Natural killer cell (primary cell): ENCODE measurements at places on chromosomes 3 and 15. TPM values are rescaled to one million over a fixed set of nuclear protein-coding genes. Genes with fewer than 3 reads are reported as not detected.

DNA sequence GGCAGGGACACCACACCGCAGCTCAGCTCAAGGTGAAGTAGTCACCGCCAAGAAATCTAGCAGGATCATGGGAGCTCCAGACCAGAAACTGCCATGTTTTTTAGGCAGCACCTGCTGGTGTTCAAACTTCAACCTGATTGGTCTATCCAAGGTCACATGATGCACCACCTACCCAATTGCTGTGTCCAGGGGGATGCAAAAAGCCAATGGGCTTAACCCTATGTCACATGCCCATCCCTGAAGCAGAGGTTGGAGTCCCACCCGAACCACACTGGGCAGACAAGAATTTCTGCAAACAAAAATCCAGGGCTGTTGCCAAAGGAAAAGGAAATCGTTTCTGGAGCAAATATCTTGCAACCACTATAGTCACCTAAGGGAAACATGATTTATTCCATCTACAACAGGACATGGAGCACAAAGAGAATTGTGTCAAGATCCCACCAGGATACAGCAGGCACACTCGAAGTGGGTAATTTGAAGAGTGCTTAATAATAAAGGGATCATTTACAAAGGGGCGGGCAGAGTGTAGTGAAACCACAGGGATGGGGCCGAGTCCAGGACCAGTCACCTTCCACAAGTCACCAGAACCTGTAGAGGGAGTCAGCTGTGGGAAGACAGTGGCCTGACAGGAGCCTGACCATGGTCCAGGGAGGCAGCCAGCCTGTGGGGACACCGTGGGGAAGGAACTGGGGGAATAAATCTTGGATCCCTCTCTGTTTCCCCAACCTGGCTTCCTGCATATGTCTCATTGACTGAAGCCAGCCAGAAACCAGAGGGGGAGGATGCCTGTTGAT lies 34.2 kb upstream of the TSEN2 start:
- no peak overlapping the region for H3K27ac ChIP-seq
- no peak overlapping the region for H3K4me3 ChIP-seq
- H3K4me1 ChIP-seq: no peaks in the 10 kb centered on the region
- DNase-seq: no peak

GRCh38 chr15:89070197-89071124 lies 17.8 kb upstream of the ABHD2 start:
- DNase-seq: no peak
- H3K27me3 ChIP-seq: no peaks in the 10 kb centered on the region
- peaks cover 7% of the 10 kb centered on the region for H3K4me1 ChIP-seq
- no peak overlapping the region for H3K4me3 ChIP-seq
- no peaks in the 10 kb centered on the region for H3K36me3 ChIP-seq
- no peak overlapping the region for H3K27ac ChIP-seq

GRCh38 chr3:16761571-16761970 lies 123.2 kb upstream of the PLCL2 start:
- H3K4me1 ChIP-seq: no peaks in the 10 kb centered on the region
- no peaks in the 10 kb centered on the region for H3K27me3 ChIP-seq
- H3K36me3 ChIP-seq: no peaks in the 10 kb centered on the region
- no peak overlapping the region for H3K4me3 ChIP-seq

DNA sequence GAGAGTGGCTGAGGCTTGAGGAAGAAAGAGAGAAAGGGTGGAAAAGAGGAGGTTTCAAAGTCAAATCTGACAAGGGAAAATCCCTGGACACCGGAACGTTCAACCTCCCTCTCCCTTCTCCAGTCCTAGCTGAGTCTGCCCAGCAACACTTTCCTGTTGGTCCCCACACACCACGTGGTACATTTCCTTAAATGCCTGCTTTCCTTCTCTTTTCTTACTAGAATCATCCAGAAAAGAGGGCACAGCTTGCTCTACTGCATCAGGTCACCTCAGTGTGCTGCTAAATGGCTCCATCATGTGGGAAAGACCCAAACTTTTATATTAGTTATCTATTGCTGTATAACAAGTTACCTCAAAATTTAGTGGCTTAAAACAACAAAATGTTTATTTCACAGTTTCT lies 181.2 kb downstream of the NECTIN3 start:
- H3K4me3 ChIP-seq: no peak overlapping the region
- H3K4me1 ChIP-seq: no peaks in the 10 kb centered on the region
- no peak overlapping the region for H3K27ac ChIP-seq
- DNase-seq: no peak
- no peaks in the 10 kb centered on the region for H3K36me3 ChIP-seq
- no peaks in the 10 kb centered on the region for H3K27me3 ChIP-seq

DNA sequence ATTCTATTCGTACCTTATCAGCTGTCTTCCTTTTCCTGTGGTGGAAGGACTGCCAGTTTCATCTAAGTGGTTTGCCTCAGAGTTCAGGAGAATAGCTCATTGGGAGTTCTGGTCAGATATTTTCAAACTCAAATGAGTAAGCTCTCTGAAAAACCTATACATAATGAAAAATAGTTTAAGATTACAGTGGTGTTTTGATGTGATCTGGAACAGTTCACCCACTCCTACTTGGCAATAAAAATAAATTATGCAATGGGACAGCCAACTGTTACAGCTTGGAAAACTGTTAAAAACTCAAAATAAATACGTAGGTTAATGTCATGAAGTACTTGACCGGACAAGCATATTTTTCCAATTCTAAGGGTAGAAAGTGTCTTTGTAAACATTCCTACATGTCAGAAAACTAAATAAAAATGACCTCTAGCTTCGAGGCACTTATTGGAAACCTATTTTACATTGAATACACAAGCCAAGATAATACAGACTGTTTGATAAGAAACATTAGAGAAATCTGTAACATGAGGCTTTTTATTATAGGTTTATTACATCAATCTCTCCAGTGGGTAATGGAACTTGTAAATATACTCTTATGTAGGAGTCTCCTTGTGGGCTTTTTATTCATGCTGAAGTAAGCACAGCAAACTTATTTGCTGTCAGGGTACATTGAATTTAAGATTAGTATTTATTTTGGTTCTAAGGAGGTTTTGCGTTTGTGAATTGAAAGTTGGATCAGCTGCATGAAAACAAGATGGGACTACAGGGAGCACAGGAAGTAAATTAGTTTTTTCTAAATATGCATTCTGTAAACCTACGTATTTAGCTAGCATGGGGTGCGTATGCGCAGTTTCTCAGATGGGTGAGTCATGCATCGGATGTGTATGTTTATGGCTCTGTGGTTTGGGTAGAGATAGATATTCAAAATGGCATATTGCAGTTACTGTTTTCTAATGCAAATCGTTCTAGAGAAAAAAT lies 453.1 kb downstream of the IL5RA start:
- no peak overlapping the region for H3K27ac ChIP-seq
- DNase-seq: no peak
- H3K36me3 ChIP-seq: no peaks in the 10 kb centered on the region
- no peak overlapping the region for H3K4me3 ChIP-seq
- H3K27me3 ChIP-seq: no peaks in the 10 kb centered on the region

GRCh38 chr3:124221422-124221821 lies 229.5 kb upstream of the ROPN1 start:
- DNase-seq: no peak
- H3K27ac ChIP-seq: no peak overlapping the region
- H3K36me3 ChIP-seq: no peaks in the 10 kb centered on the region

DNA sequence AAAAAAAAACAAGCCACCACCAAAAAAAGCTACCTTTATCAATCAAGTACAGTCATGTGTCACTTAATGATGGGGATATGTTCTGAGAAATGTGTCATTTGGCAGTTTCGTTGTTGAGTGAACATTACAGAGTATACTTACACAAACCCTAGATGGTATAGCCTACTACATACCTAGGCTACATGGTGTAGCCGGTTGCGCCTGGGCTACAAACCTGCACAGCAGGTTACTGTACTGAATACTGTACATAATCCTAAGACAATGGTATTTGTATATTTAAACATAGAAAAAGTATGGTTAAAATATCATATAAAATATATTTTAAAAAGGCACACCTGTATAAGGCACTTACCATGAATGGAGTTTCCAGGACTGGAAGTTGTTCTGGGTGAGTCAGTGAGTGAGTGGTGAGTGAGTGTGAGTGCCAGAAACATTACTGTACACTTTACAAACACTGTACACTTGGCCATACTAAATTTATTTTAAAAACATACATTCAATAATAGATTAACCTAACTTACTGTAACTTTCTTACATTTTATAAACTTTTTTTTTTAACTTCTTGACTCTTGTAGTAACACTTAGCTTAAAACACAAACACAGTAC lies 25.9 kb upstream of the JMJD7 start:
- no peaks in the 10 kb centered on the region for H3K27me3 ChIP-seq
- H3K4me1 ChIP-seq: no peaks in the 10 kb centered on the region
- H3K27ac ChIP-seq: no peak overlapping the region
- no peak overlapping the region for H3K4me3 ChIP-seq

DNA sequence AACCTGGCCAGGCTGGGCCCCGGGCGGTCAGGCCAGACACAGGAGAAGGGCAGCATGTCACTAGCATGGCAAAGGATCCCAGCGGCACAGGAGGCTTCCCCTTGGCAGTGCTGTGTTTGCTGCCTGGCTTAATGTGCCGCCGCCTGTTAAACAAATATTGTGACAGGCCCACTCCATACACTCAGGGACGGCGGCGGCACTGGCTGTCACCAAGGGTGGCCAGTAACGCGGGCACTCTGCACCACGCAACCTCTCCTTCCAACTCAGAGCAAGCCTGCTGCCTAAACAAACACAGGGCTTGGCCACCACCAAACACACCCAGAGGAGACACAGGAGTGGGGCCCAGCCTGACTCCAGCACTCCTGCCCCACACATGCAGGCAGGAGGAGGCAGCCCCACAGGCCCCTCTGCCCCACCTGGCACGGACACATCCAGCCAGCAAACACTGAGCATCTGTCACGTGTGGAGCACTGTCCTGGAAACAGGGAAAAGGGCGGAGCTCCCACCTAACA lies 48.0 kb downstream of the TPRA1 start:
- H3K4me1 ChIP-seq: peaks cover 7% of the 10 kb centered on the region
- no peaks in the 10 kb centered on the region for H3K27me3 ChIP-seq
- H3K4me3 ChIP-seq: no peak overlapping the region
- H3K27ac ChIP-seq: no peak overlapping the region
- DNase-seq: no peak

- no peaks in the 10 kb centered on the region for H3K4me1 ChIP-seq
- H3K27me3 ChIP-seq: no peaks in the 10 kb centered on the region
- H3K36me3 ChIP-seq: no peaks in the 10 kb centered on the region
- H3K4me3 ChIP-seq: no peak overlapping the region
Measured at GRCh38 chr3:122101646-122102045, 46.5 kb downstream of the CD86 start.

- no peaks in the 10 kb centered on the region for H3K27me3 ChIP-seq
- no peak for DNase-seq
- no peaks in the 10 kb centered on the region for H3K4me1 ChIP-seq
- H3K4me3 ChIP-seq: no peak overlapping the region
Measured at GRCh38 chr15:66573719-66574595, 8.2 kb upstream of the LCTL start.

GRCh38 chr3:125160606-125161371 lies 51.8 kb downstream of the SLC12A8 start:
- no peaks in the 10 kb centered on the region for H3K27me3 ChIP-seq
- DNase-seq: no peak
- no peak overlapping the region for H3K4me3 ChIP-seq

- no peak overlapping the region for H3K27ac ChIP-seq
- no peaks in the 10 kb centered on the region for H3K4me1 ChIP-seq
- DNase-seq: no peak
- H3K4me3 ChIP-seq: no peak overlapping the region
- no peaks in the 10 kb centered on the region for H3K27me3 ChIP-seq
Measured at GRCh38 chr15:37931321-37931720, 3.1 kb upstream of the TMCO5A start.

GRCh38 chr15:39312984-39313383 lies 267.9 kb upstream of the THBS1 start:
- no peak overlapping the region for H3K27ac ChIP-seq
- no peaks in the 10 kb centered on the region for H3K4me1 ChIP-seq
- H3K4me3 ChIP-seq: no peak overlapping the region
- no peaks in the 10 kb centered on the region for H3K27me3 ChIP-seq
- no peaks in the 10 kb centered on the region for H3K36me3 ChIP-seq
- DNase-seq: peak; percentile 27

- no peak overlapping the region for H3K4me3 ChIP-seq
- no peaks in the 10 kb centered on the region for H3K4me1 ChIP-seq
- peaks cover 49% of the 10 kb centered on the region for H3K36me3 ChIP-seq
- no peak overlapping the region for H3K27ac ChIP-seq
Measured at GRCh38 chr3:47611576-47611975, 32.9 kb upstream of the CSPG5 start.

DNA sequence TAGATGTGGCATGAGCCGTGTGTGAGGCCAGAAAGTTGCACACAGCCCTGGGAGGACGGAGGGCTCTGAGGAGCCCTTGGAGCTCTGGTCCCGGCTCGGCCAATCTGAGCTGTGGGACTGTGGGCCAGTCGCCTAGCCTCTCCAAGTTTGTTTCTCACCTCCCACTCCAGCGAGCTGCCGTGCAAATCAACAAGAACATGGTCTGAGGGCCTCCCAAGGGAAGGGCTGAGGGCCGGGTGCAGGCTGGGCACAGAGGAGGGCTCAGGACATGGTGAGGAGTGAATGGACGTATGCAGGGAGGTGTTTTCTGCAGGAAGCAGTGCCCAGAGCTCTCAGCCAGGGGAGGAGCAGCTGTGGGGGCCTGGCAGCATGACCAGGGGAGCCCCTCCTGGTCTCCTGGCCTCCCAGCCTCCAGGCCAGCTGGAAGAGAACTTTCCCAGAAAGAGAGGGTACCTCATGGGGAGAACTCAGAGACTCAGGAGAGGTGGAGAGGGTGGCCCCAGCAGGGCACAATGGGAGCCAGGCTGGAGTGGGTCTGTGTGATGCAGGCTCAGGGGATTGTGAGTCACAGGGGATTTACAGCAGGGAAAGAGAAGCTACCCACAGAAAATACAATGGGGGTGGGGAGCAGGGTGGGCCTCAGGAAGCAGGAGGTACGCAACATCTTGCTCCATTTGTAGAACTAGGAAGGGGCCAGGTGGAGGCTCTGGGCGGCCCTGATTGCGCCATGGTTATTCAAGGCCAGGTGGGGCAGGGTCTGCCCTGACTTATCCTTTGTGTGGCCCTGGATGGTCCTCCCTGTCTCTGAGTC lies 24.8 kb downstream of the PSTPIP1 start:
- H3K27me3 ChIP-seq: no peaks in the 10 kb centered on the region
- H3K4me3 ChIP-seq: no peak overlapping the region

ALPK3 gene
- total RNA-seq: 0.63 TPM

COL7A1 gene
- 1.4 TPM for total RNA-seq

IQCH gene
- 1.4 TPM for total RNA-seq

SYNPR gene
- not detected for total RNA-seq

CCDC80 gene
- total RNA-seq: 0.08 TPM
